ENCODE measurements at places on chromosomes 6 and 20. TPM values are rescaled to one million over a fixed set of nuclear protein-coding genes. Genes with fewer than 3 reads are reported as not detected.
A peak's percentile ranks its signal among the peaks of the same experiment; 100 is the strongest.

DNA sequence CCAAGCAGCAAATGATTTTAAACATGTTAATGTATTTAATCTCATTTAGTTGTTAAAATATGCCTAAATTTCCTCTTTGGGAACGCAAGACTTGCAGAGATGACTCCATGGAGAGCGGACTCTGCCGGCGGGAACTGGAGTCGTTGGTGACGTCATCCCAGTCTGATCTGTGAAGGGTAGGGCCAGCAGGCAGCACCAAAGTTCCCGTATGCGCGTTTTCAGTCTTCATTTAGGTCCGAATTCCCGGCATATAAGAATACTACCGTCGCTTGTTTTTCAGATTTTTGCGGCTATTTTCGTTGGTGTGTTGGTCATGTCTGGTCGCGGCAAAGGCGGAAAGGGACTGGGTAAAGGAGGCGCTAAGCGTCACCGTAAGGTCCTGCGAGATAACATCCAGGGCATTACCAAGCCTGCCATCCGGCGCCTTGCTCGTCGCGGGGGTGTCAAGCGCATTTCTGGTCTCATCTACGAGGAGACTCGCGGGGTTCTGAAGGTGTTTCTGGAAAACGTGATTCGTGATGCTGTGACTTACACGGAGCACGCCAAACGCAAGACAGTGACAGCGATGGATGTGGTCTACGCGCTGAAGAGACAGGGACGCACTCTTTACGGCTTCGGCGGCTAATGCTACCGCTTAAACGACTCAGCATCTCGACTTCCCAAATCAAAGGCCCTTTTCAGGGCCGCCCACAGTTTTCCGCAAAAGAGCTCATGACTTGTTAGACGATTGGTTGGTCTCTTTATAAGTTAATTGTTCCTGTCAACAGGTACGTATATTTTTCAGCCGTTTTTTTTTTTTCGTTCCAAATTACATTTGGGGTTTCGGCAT lies 117.3 kb downstream of the HFE start:
- DNase-seq = peak; percentile 96

Gene HSPA12B
- total RNA-seq = not detected

Gene TRIM26
- total RNA-seq = 115 TPM

GRCh38 chr20:38167851-38168760 lies 3.0 kb upstream of the TGM2 start:
- DNase-seq = no peak
